ENCODE measurements at places on chromosomes 2 and 18. TPM values are rescaled to one million over a fixed set of nuclear protein-coding genes. Genes with fewer than 3 reads are reported as not detected.

The CD207 gene
- not detected for total RNA-seq

The RGPD3 gene
- 0.38 TPM for total RNA-seq

The PROKR1 gene
- total RNA-seq = not detected

The VWA3B gene
- total RNA-seq = not detected

The ADNP2 gene
- total RNA-seq = 27.9 TPM

The APLF gene
- 5.6 TPM for total RNA-seq

Data from vein endothelial cell (primary cell).